ENCODE measurements at places on chromosomes 7 and 10. TPM values are rescaled to one million over a fixed set of nuclear protein-coding genes. Genes with fewer than 3 reads are reported as not detected.

ZNF727 gene
- total RNA-seq: 0.44 TPM

TFPI2 gene
- total RNA-seq: 3.9 TPM

DNA sequence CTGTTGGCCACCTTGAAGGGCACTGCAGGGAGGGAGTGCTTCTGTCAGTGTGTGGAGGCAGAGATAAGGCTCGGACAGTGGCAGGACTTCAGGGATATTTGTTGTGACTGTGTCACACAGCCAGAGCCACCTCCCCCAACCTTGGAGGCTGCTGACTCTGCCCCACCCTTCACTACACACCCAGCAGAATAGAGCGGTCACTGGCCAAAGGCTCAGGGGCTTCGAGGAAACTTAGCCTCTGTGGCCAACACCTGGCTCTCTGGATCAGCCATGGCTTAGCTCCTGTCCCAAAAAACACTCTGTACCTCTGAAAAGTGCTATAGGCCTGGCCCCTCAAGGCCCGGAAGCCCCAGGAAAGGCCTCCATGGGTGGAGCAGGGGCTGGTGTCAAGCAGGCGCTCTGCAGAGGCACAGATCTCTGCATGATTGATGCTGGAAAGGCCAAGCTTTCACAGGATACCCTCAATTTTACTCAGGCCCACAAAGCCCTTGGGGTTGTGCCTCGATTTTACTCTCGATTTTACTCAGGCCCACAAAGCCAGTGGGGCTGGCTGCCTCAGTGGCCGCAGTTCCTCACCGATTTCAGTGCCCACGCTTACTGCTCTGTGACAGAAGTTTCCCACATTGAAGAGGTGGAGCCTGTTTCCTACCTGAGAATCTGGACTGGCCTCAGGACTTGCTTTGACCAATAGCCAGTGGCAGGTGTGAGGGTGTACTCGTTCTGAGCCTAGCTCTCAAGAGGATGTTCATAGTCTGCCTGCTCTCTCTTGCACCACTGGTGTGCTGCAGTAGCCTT lies 113.2 kb upstream of the GPR26 start:
- H3K4me1 ChIP-seq: no peaks in the 10 kb centered on the region
- no peaks in the 10 kb centered on the region for H3K36me3 ChIP-seq
- peaks cover 13% of the 10 kb centered on the region for H3K27me3 ChIP-seq
- H3K27ac ChIP-seq: no peak overlapping the region

- DNase-seq: no peak
- peaks cover 4% of the 10 kb centered on the region for H3K4me1 ChIP-seq
- no peak overlapping the region for H3K4me3 ChIP-seq
- H3K36me3 ChIP-seq: peaks cover 6% of the 10 kb centered on the region
Measured at GRCh38 chr10:14545827-14546226, 215.1 kb upstream of the FRMD4A start.

- peaks cover 48% of the 10 kb centered on the region for H3K4me1 ChIP-seq
- H3K36me3 ChIP-seq: no peaks in the 10 kb centered on the region
- peaks cover 9% of the 10 kb centered on the region for H3K27me3 ChIP-seq
- H3K4me3 ChIP-seq: no peak overlapping the region
Measured at GRCh38 chr10:132133005-132133404, 53.7 kb upstream of the DPYSL4 start.

DNA sequence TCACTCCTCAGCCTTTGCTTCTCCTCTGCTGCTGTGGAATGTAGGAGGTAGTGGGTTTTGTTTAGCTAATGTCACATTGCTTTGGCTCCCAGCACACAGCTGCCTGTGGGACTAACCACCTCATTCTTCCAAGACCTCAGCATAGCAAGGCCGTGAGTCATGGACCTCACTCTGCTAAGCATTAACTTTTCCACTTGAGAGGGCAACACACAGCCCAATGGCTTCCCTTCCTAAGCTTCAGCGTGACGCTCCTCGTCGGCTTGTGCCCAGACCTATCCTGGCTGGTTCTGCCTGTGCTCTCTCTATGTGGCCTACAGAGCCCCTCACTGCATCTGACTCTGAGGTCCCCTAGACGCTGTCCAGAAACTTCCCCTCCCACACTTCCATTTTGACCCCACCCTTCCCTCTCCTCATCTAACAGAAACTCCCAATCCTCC lies 23.3 kb downstream of the MYOF start:
- peak overlapping the region; percentile 92 for H3K27ac ChIP-seq
- DNase-seq: peak; percentile 96
- no peaks in the 10 kb centered on the region for H3K27me3 ChIP-seq

TACC2 gene
- 53.6 TPM for total RNA-seq

DNA sequence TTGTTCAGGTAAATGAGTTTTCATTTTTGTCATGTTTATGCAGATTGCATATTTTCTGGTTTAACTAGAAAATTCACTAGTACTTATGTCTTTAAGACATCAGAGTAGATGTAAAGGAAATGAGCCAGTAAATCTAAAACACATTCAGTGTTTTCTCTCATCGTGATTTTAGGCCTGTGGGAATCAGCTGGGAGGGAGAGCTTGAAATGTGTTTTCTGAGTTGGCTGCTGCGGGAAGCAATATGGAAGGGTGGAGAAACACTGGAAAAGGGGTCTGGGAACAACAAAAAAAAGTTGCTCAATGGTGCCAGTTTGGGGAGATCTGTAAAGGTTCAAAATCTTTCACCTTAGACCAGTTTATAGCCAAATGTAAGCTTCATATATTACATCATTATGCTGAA lies 284.1 kb downstream of the POU6F2 start:
- no peaks in the 10 kb centered on the region for H3K27me3 ChIP-seq
- H3K36me3 ChIP-seq: no peaks in the 10 kb centered on the region
- no peak for DNase-seq
- H3K27ac ChIP-seq: no peak overlapping the region

DNA sequence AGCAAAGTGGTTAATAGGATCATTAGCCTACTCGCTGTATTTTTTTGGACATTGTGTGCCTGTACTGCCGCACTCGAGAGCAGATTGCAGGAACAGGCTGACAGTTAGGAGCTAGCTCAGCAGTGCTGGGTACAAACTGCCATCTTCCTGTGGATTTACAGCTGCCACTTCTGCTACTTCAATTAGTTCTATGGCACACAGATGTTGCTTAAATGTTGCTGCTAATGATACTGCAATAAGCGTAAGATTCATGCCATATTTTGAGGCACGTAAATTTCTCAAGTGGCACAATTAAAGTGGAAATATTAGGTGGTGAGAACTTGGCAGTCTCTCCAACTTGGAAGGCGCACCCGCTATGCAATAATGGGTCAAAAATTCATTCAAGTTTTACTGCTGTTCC lies 171.9 kb downstream of the EBF3 start:
- DNase-seq: peak; percentile 59
- H3K4me1 ChIP-seq: peaks cover 33% of the 10 kb centered on the region
- no peaks in the 10 kb centered on the region for H3K36me3 ChIP-seq
- no peak overlapping the region for H3K4me3 ChIP-seq
- no peaks in the 10 kb centered on the region for H3K27me3 ChIP-seq

- no peak for DNase-seq
- H3K27me3 ChIP-seq: no peaks in the 10 kb centered on the region
- peaks cover 13% of the 10 kb centered on the region for H3K4me1 ChIP-seq
- no peak overlapping the region for H3K4me3 ChIP-seq
Measured at GRCh38 chr7:105654095-105654686, 72.9 kb upstream of the EFCAB10 start.

DNA sequence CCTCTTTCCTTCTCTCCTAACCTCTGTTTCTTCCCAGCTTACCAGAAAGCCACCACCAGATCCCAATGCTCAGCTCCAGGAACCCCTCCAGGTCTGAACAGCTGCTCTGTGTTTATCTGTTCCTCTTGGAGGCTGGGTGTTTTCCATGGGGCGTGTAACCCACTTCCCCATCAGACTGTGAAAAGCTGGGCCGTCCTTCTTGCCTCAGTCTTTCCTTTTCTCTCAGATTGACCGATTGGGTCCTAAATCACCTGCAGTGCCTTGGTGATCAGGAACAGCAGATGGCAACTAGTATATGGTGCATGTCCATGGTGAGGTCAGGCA lies 4.8 kb downstream of the SH3PXD2A start:
- no peak overlapping the region for H3K4me3 ChIP-seq
- peak; percentile 65 for DNase-seq
- H3K4me1 ChIP-seq: peaks cover 64% of the 10 kb centered on the region
- no peaks in the 10 kb centered on the region for H3K27me3 ChIP-seq

DNA sequence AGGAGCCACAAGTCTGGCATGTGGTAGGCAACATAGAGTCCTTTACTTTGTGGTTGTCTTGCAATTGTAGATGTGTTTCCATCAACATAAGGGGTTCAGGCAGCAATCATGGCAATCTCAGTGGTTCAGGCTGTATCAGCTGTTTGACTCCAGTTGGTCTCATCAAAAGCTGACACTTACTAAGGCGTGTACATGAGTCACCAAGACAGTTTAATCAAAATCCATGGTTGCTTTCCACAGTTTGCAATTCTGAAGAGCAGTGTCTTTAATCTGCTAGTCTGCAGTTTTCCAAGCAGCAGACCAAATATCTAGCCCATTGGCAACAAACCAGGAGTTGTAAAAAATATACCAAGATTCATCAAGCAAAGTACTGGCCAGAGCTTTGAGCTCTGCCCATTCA lies 210.2 kb downstream of the MDFIC start:
- H3K4me1 ChIP-seq: no peaks in the 10 kb centered on the region
- H3K36me3 ChIP-seq: no peaks in the 10 kb centered on the region
- H3K4me3 ChIP-seq: no peak overlapping the region
- H3K27me3 ChIP-seq: no peaks in the 10 kb centered on the region
- H3K27ac ChIP-seq: no peak overlapping the region

OR6V1 gene
- not detected for total RNA-seq

SEMA4G gene
- 1.2 TPM for total RNA-seq

DNA sequence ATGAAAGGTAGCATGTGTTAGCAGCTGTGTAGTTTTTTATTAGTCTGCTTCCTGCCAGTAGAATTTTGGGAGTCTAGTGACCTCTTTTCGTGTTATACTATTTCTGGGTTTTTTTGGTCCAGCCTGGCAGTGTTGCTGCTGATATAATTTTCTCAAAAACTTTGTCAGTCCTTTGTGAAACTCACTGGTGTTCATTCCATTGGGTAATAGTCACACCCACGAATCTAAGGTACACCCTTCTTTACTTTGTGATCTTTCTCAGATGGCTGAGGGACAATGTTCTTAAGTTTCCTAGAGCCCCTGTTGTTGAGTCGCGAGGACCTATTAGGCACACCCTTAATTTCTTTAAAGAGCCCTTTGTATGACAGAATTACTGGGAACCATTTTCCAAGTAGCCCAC lies 52.3 kb downstream of the TPST1 start:
- H3K36me3 ChIP-seq: no peaks in the 10 kb centered on the region
- no peak for DNase-seq
- no peak overlapping the region for H3K27ac ChIP-seq
- H3K4me1 ChIP-seq: no peaks in the 10 kb centered on the region
- no peaks in the 10 kb centered on the region for H3K27me3 ChIP-seq

PAX2 gene
- not detected for total RNA-seq

GRCh38 chr7:140683657-140684056 lies 10.9 kb downstream of the ADCK2 start:
- no peaks in the 10 kb centered on the region for H3K27me3 ChIP-seq
- H3K4me3 ChIP-seq: no peak overlapping the region
- H3K4me1 ChIP-seq: no peaks in the 10 kb centered on the region
- DNase-seq: no peak
- H3K27ac ChIP-seq: no peak overlapping the region

DNA sequence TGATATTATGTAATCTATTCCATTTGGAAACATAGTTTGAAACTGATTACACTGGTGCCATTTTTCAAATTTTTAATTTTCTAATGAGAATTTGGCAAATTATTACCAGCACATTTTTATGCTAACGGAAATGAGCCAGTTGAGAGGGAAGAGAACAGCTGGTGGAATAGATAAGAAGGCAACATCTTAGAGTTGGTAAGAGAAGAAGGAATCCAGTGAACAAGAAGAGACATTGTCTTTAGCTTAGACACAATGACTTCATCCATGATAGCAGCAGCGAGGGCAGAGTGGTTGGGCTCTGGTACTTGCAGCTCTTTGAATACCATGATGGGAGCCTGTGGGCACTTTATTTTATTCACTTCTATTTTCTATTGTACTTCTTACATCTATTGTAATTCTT lies 89.6 kb downstream of the CHRM2 start:
- no peaks in the 10 kb centered on the region for H3K4me1 ChIP-seq
- DNase-seq: no peak
- no peak overlapping the region for H3K27ac ChIP-seq
- H3K27me3 ChIP-seq: no peaks in the 10 kb centered on the region
- H3K36me3 ChIP-seq: no peaks in the 10 kb centered on the region
- H3K4me3 ChIP-seq: no peak overlapping the region

C10orf53 gene
- total RNA-seq: not detected

THNSL1 gene
- total RNA-seq: 4.8 TPM

TUBAL3 gene
- 0.09 TPM for total RNA-seq

DNA sequence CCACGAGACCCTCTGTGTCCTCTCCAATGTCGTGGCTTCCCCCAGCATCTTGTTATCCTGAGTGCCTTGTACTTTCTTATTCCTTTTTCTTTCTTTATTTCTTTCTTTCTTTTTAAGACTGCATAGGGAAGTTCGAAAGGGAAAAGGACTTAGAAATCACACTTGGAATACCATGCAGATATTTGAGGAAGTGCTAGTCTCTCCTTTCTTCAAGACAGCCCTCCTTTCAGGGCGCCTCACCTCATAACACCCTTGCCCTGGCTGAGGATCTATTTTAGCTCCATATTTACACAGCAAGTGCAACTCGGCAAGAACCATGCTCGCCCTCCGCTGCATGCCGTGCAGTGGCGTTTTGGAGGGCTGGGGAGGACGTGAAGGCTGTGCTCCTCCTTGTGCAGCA lies 232.3 kb upstream of the GLI3 start:
- no peak overlapping the region for H3K27ac ChIP-seq
- no peak overlapping the region for H3K4me3 ChIP-seq
- DNase-seq: no peak
- H3K4me1 ChIP-seq: no peaks in the 10 kb centered on the region
- H3K27me3 ChIP-seq: no peaks in the 10 kb centered on the region
- H3K36me3 ChIP-seq: no peaks in the 10 kb centered on the region

DNA sequence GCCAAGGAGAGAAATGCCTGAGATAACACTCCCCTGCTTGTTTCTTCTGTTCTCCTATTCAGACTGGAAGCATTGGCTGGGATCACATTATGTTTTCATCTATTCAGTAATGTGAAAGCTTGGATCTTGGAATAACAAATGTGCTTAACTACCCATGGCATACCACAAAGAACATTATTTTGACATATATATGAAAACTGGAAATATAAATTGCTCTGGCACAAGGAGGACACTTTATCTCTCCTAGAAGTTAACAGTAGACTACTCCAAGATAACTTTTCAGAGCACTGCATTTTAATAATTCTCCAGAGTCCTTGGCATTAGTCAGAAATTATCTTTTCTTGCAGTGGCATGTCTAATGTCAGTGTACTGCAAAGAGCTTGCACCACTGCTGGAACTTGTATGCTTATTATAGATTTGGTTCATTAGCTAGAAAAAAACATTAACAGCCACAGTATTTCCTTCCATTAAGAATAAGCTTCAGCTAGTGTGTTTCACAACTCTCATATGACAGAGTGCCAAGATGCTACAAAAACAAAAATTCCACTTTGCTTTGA lies 169.3 kb upstream of the LRRN3 start:
- no peaks in the 10 kb centered on the region for H3K4me1 ChIP-seq
- H3K27ac ChIP-seq: no peak overlapping the region
- no peaks in the 10 kb centered on the region for H3K36me3 ChIP-seq
- H3K27me3 ChIP-seq: no peaks in the 10 kb centered on the region
- no peak for DNase-seq
- no peak overlapping the region for H3K4me3 ChIP-seq

GRCh38 chr7:69654849-69655707 lies 56.8 kb downstream of the AUTS2 start:
- H3K36me3 ChIP-seq: no peaks in the 10 kb centered on the region
- no peaks in the 10 kb centered on the region for H3K27me3 ChIP-seq
- H3K4me1 ChIP-seq: peaks cover 40% of the 10 kb centered on the region
- DNase-seq: peak; percentile 63

- no peak for DNase-seq
- no peaks in the 10 kb centered on the region for H3K4me1 ChIP-seq
- H3K4me3 ChIP-seq: no peak overlapping the region
- H3K27ac ChIP-seq: no peak overlapping the region
Measured at GRCh38 chr10:1874533-1874932, 137.2 kb upstream of the ADARB2 start.

Measured in muscle of leg (tissue), 16 donors.